Fibroblast of the conjunctiva (primary cell): ENCODE measurements at places on chromosomes 4 and X.

- no peak for DNase-seq
Measured at GRCh38 chr4:86393749-86394148, 33.9 kb upstream of the MAPK10 start.

GRCh38 chr4:126784966-126785580, 847.7 kb upstream of the INTU start:
- DNase-seq, result no peak

GRCh38 chr4:38774181-38774955, 8.4 kb downstream of the TLR10 start:
- no peak for DNase-seq

GRCh38 chrX:153463031-153463430, 7.3 kb downstream of the HAUS7 start:
- DNase-seq, result no peak

DNA sequence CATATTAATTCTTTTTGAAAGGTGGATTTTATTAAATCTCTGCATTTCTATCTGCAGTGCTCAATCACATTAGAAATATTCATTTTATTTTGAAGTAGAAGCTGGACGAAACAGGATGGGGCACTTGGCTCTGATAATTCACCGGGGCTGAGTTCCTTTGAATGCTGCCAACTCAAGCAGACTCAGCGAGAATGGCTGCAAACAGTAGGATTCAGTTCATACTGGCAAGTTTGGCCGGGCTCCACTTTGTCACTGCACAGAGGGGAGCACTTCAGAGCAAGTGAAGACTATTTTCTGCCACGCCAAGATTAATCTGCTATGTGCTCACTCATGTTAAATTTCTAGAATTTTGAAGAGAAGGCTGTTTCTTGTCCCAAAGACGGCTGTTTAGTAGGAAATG, 30.7 kb upstream of the KLHL8 start:
- DNase-seq, result no peak

GRCh38 chr4:96317891-96318290, 478.0 kb downstream of the PDHA2 start:
- no peak for DNase-seq

- peak; percentile 76 for DNase-seq
Measured at GRCh38 chr4:38857354-38858096, 908 bp upstream of the TLR6 start.
